ENCODE measurements at places on chromosomes 5 and 9. TPM values are rescaled to one million over a fixed set of nuclear protein-coding genes. Genes with fewer than 3 reads are reported as not detected.

Gene IGFBPL1
- total RNA-seq: not detected

Gene SPINK5
- total RNA-seq: not detected

Gene MAST4
- 5.5 TPM for total RNA-seq

DNA sequence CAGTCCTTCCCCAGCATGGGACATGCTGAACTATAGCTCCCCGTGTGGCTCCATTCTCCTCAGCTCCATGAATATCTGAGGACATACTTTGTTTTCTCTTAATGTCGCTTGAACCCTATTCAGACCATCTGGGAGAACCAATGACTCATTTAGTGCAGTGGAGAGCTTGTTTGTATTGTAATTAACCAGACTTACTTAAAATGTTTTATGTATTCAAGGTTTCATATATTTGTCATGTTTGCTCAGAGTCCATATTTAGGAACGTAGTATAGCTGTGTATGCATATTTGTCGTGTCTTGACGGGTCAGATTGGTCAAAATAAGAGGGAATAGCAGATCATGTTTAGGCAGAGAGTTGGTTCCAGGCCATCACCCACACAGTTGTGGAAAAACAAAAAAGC is 150.1 kb upstream of the NTRK2 start:
- no peak overlapping the region for H3K4me3 ChIP-seq
- no peaks in the 10 kb centered on the region for H3K27me3 ChIP-seq
- H3K36me3 ChIP-seq: no peaks in the 10 kb centered on the region
- H3K4me1 ChIP-seq: no peaks in the 10 kb centered on the region

- H3K27ac ChIP-seq: no peak overlapping the region
- no peak overlapping the region for H3K4me3 ChIP-seq
- no peaks in the 10 kb centered on the region for H3K4me1 ChIP-seq
- DNase-seq: no peak
Measured at GRCh38 chr5:31404325-31404724, 127.6 kb downstream of the DROSHA start.

DNA sequence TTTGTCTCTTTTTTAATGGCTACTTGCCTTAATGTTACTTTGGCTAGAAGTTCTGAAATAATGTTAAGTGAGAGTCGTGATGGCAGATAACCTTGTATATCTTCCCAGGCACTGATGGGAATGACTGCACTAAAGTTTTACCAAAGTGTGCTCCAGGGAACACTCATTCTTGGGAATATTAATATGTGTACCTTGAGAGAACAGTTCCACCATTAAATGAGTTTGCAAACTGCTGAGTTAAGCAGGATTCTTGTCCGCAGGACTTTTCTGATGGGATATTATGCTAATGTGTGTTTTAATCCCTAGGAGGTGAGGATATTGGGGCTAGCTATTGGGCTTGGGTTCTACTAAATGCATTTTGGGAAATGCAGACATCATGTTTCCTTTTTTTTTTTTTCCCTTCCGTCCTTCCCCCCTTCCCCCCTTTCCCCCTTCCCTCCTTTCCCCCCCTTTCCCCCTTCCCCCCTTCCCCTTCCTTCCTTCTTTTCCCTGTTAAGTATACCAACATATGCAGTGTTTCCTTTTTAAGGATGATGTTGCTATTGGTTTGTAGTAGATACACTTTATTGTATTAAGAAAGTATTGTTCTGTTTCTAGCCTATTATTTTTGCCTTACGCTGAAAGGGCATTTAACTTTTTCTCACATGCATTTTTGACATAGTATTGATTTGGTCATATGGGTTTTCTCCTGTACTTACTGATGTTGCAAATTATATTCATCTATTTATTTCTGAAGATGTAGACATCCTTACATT is 15.5 kb downstream of the ZBTB34 start:
- DNase-seq: no peak
- H3K4me1 ChIP-seq: peaks cover 22% of the 10 kb centered on the region
- no peak overlapping the region for H3K27ac ChIP-seq
- H3K36me3 ChIP-seq: peaks cover 23% of the 10 kb centered on the region

DNA sequence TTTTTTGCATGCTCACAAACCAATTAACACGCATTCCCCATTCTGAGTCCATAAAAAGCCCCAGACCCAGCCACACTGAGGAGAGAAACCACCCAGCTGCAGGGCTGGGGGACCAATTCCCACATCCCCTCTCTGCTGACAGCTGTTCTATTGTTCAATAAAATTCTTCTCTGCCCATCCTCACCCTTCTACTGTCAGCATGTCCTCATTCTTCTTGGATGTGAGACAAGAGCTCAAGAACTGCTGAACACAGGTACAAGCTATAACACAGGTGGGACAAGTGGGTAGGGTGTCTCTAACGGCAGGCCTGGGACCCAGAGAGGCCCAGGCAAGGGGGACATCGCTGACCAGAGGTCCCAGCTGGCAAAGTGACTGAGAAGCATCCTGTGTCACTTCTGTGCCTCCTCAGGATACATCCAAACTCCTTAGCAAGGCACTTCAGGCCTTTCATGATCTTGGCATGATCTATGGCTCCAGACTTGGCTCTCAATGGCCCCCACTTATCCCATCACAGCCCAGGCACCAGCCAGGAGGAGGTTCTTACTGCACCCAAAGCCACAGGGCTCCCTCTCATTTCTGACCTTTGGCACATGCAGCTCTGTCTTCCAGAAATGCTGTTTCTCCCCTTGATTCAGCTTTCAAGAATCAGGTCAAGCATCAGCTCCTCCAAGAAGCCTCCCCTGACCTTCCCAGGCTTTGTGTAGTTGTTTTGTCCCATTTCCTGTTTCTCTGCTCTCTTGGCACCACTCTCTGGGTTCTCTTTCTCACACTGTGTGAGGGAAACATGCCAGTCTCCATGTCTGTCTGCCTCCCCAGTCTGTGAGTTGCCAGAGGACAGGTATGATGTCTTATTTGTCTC is 7.3 kb upstream of the ALDH1B1 start:
- DNase-seq: no peak
- H3K4me1 ChIP-seq: no peaks in the 10 kb centered on the region
- H3K27ac ChIP-seq: no peak overlapping the region
- no peak overlapping the region for H3K4me3 ChIP-seq
